ENCODE measurements at places on chromosomes 3 and 15.
A peak's percentile ranks its signal among the peaks of the same experiment; 100 is the strongest.

DNA sequence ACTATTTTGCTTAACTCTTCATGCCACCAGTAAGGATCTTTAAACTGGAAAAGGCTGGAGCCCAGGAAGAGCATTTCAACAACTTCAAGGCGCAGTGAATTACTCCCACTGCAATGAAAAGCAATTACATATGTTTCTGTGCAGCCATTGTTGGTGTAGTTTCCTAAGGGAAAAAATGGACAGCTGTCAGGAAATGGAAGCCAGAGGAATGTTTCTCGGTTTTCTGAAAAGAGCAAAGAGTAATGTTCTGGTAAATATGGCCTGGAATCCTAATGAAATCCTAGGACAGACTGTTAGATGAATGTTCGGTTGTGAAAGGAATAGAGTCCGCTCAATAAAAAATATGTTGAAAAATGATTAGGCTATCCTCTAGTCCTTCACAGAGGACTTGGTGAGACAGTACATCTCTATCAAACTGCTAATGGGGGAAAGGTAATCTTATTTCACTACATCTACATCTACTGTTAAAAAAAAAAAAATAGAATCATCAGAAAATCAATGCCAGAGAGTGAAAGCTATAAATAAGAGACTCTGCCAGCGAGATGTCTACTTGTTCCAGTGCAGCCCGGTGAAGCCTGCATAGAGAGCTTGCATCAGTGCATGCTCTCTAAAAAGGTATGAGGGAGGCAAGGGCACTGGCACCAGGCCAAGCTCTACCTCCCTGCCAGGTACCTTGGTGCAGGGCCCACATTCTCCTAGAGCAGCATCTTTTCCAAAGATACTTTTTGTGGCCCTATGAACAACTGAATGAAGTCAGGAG, 68.2 kb upstream of the TJP1 start:
- H3K4me1 ChIP-seq = no peaks in the 10 kb centered on the region
- H3K36me3 ChIP-seq = no peaks in the 10 kb centered on the region
- peaks cover 7% of the 10 kb centered on the region for H3K27me3 ChIP-seq
- DNase-seq = no peak

DNA sequence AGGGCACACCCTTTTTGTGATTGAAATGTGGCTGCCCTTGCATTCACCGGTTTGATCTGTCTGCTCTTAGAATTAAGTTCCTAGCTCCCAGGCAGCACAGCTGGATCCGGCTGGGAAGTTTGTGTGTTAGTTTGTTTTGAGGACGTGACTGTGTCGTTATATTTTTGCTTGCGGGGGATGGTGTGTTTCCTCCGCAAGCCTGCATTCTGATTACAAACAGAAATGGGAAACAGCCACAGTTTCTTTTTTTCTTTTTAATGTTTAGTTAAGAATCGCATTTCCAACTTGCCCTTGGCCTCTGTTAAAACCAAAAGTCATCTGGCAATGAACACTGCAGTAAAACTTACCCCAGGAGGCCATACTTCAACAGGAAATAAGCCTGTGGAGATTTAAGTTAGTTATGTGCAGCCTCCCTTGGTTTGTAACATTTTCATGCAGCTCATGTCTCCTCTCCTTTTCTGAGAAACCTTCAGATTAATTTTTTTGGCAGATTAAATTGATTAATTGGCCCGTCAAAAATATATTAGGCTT, 888 bp downstream of the TMOD3 start:
- no peaks in the 10 kb centered on the region for H3K27me3 ChIP-seq
- peak overlapping the region; percentile 94 for H3K4me3 ChIP-seq
- peaks cover 5% of the 10 kb centered on the region for H3K36me3 ChIP-seq

- H3K4me1 ChIP-seq = no peaks in the 10 kb centered on the region
- no peaks in the 10 kb centered on the region for H3K36me3 ChIP-seq
- peaks cover 1% of the 10 kb centered on the region for H3K27me3 ChIP-seq
- no peak overlapping the region for H3K4me3 ChIP-seq
- H3K27ac ChIP-seq = no peak overlapping the region
These were observed 131.4 kb downstream of the THRB start for GRCh38 chr3:24363242-24363641.

DNA sequence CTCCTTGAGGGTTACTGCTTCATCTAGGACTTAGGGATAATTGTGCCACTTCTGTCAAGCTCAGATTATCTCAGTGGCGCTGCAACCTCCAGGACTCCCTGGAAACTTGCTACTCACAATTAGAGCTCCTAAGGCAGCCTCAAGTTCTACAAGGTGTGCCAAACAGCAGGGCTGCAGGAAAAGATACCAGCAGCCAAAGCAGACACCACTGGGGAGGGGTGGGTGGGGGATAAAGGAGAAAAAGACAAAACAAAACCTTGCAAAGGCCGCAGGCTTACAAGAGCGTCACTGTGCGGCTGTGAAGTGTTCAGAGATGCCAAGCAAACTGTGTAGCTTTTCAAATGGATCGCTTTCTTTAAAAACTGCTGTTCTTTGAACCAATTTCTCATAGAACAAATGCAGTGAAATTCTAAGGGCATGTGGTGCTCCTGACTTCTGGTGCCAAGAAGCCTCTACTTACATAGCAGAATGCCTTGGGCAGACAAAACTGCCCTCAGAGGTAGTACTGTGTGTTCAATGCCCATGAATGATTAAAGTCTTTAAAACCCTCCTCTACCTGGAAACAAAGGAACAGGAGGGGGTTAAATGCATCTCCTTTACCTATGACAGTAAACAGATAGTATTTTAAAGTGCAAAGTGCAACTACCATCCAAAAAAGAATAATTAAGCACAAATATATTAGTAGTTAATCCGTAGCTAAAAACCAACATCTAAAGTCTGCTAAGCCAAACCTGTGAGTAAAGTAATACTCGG, 353.4 kb downstream of the FOXP1 start:
- no peak overlapping the region for H3K4me3 ChIP-seq
- peaks cover 90% of the 10 kb centered on the region for H3K4me1 ChIP-seq
- no peaks in the 10 kb centered on the region for H3K27me3 ChIP-seq
- peak; percentile 42 for DNase-seq
- peak overlapping the region; percentile 71 for H3K27ac ChIP-seq
- H3K36me3 ChIP-seq = peaks cover 14% of the 10 kb centered on the region

GRCh38 chr15:31483986-31484951, 157.6 kb downstream of the KLF13 start:
- DNase-seq = peak; percentile 58
- H3K36me3 ChIP-seq = peaks cover 42% of the 10 kb centered on the region
- H3K4me3 ChIP-seq = peak overlapping the region; percentile 81
- H3K27me3 ChIP-seq = no peaks in the 10 kb centered on the region
- H3K27ac ChIP-seq = peak overlapping the region; percentile 86
- peaks cover 69% of the 10 kb centered on the region for H3K4me1 ChIP-seq

GRCh38 chr15:80590761-80591355, 104.3 kb upstream of the ABHD17C start:
- no peaks in the 10 kb centered on the region for H3K4me1 ChIP-seq
- no peaks in the 10 kb centered on the region for H3K36me3 ChIP-seq
- H3K27ac ChIP-seq = no peak overlapping the region
- H3K27me3 ChIP-seq = no peaks in the 10 kb centered on the region

- no peaks in the 10 kb centered on the region for H3K27me3 ChIP-seq
- peak overlapping the region; percentile 89 for H3K27ac ChIP-seq
- H3K4me1 ChIP-seq = peaks cover 64% of the 10 kb centered on the region
- peaks cover 90% of the 10 kb centered on the region for H3K36me3 ChIP-seq
- peak; percentile 45 for DNase-seq
These were observed 45.0 kb downstream of the RFTN1 start for GRCh38 chr3:16468336-16469098.

- no peaks in the 10 kb centered on the region for H3K4me1 ChIP-seq
- no peak for DNase-seq
- no peak overlapping the region for H3K27ac ChIP-seq
- H3K4me3 ChIP-seq = no peak overlapping the region
- peaks cover 20% of the 10 kb centered on the region for H3K36me3 ChIP-seq
- H3K27me3 ChIP-seq = no peaks in the 10 kb centered on the region
These were observed 138.2 kb downstream of the ATP10A start for GRCh38 chr15:25724899-25725298.

All from activated CD8-positive, alpha-beta T cell treated with anti-CD3 and anti-CD28 coated beads for 36 hours (primary cell).